ENCODE measurements at places on chromosomes 4 and X. TPM values are rescaled to one million over a fixed set of nuclear protein-coding genes. Genes with fewer than 3 reads are reported as not detected.

DNA sequence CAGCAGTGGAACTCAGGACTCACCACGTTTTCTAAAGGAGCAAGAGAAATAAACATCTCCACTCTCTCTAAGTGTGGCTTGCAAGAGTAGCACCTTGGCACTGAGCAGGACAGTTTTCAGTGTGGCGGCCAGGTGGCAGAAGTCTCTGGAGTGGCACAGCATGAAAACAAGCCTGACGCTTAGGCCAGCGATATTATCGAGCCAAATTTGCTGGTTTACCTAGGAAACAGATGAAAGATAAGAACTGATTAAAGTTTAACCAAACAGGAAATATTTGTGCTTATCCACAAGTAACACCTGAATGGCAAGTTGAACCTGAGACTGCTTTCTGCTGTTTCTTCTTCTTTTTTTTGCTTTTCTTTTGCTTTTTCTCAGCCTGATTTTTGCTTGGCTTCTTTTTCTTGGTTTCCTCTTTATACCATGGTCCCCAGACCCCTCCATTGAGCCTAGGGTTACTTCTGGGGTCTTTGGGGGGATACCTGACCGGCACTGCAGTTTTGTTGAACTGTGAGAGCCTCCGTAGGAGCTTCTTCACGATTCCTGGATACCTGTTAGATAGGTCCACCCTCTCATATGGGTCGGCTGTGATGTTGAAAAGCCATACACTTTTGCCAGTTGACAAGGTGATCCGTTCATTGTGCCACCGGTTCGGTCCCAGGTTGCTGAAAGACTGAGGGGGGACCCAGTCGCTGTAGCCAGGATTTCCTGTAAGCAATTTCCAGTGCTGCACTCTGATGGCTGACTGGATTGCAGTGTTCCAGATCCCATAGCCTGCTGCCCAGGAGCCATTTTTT, 77.3 kb downstream of the ARSJ start:
- no peaks in the 10 kb centered on the region for H3K27me3 ChIP-seq
- H3K4me1 ChIP-seq, result peaks cover 30% of the 10 kb centered on the region
- H3K36me3 ChIP-seq, result peaks cover 26% of the 10 kb centered on the region
- no peak overlapping the region for H3K4me3 ChIP-seq

GRCh38 chr4:13635286-13635799, 7.8 kb upstream of the BOD1L1 start:
- peaks cover 8% of the 10 kb centered on the region for H3K4me1 ChIP-seq
- no peaks in the 10 kb centered on the region for H3K36me3 ChIP-seq
- H3K4me3 ChIP-seq, result no peak overlapping the region

GRCh38 chrX:107610667-107611066, 17.6 kb upstream of the PRPS1 start:
- peaks cover 4% of the 10 kb centered on the region for H3K4me1 ChIP-seq
- DNase-seq, result no peak
- H3K27me3 ChIP-seq, result no peaks in the 10 kb centered on the region
- no peak overlapping the region for H3K27ac ChIP-seq
- no peaks in the 10 kb centered on the region for H3K36me3 ChIP-seq
- H3K4me3 ChIP-seq, result no peak overlapping the region

DNA sequence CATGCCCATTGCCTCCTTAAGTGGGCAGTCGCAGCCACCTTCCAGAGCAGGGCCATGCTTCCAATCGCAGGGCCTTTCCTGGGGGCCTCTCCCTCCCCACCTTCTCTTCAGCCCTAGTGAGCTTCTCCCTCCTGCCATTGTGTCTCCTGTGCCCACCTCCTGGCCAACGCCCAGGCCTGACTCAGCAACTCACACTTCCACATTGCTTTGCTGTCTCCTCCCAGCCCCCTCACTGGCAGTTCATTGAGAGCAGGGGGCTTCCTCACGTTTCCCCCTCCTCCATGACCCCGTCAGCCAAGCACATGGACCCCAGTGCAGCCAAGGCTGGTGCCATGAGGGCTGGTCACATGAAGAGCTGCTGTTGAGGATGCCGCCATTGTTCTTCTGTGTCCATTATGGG, 25.9 kb downstream of the HTRA3 start:
- no peak overlapping the region for H3K27ac ChIP-seq
- no peak overlapping the region for H3K4me3 ChIP-seq
- no peaks in the 10 kb centered on the region for H3K4me1 ChIP-seq

The STARD8 gene
- 1.4 TPM for total RNA-seq

The CABS1 gene
- total RNA-seq, result not detected
